ENCODE measurements at places on chromosomes 7 and 10. TPM values are rescaled to one million over a fixed set of nuclear protein-coding genes. Genes with fewer than 3 reads are reported as not detected.

DNA sequence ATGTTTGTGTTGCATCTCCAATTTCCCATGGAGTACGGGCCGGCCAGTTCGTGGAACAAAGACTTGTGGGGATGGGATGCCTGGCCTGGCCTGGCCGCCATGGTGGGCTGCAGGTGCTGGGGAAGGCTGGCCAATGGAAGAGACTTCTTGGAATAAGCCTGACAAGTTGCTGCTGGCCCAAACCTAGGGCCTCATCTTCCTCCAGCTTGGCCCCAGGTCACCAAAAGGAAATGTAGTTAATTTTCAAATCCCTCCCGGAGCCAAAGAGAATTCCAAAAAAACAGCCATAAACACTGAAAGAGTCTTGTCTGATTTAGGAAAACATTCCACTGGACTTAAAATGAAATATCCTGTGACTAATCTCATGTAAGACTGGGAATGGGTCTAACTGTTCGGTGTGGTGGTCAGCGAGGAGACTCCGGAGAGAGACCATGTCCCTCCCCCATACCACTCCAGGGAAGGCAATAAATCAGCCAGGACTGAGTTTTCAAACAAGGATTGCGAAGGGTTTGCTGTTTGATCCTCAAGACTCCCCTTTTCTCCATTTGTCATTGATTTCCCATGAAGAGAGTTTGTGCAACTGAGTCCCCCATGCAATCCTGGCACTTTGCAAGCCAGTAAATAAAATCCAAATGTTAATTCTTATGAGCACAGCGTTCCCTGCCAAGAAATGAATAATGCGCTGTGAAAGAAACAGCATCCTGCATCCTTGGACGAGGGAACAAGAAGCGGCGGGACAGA, 128.7 kb upstream of the HABP2 start:
- no peak for DNase-seq

GRCh38 chr10:47406548-47406869, 22.4 kb upstream of the ZNF488 start:
- no peak for DNase-seq

DNA sequence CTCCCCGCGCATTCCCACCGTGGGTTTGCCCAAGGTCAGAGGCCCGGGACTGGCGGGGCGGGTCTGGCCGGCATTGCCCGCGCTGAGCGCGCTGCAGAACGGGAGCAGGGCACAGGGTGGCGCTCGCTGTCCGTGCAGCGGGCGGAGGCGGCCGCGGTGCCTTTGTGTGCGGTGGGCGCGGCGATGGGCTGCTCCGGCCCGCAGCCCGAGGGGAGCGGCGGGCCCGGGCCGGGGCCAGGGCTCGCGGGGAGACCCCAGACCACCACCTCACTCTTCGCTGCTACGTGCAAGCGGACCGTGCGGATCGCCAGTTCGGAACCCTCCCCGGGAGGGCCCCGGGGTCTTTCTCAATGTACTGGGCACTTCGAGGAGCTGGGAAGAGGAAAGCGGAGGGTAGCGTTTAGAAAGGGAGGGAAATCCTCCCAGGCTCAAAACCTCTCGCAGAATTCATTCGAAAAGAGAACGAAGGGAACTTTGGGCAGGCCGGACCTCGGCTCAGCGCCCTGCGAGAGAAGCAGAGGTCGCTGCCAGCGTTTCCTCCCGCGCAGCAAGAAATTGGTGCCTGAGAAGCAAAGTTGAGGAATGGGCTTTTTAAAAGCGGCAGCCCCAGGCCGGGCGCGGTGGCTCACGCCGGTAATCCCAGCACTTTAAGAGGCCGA, 8.5 kb downstream of the SP8 start:
- peak; percentile 64 for DNase-seq

SYT15B gene
- total RNA-seq: 1.1 TPM

SPDYE1 gene
- not detected for total RNA-seq

Measured in MG63 (cell line).